ENCODE measurements at places on chromosomes 5 and 9.

GRCh38 chr5:172319708-172320441 lies 36.3 kb upstream of the UBTD2 start:
- DNase-seq, result no peak

DNA sequence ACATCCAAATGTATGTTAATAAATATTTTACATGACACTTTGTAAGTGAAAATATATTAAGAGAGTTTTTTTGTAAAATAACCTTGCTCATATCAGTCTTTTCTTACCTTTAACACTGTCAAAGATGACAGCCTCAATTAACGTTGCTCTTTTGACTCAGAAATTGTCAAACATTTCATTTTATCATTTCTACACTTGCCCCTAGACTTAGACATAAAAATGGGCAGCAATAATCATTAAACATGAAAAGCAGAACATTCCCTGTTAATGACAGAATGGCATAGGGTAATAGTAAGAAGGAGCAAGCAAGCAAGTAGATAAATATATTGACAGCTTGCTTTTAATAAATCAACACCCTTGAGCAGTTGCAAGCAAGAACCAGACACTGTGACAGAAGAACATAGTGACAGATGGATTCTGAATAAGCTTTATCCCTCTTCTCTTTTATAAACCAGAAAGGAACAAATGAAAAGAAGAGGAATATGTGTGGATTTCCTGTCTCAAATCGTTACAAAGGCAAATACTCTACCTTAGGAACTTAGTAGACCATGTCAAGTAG lies 796.0 kb upstream of the CHD1 start:
- DNase-seq, result no peak

DNA sequence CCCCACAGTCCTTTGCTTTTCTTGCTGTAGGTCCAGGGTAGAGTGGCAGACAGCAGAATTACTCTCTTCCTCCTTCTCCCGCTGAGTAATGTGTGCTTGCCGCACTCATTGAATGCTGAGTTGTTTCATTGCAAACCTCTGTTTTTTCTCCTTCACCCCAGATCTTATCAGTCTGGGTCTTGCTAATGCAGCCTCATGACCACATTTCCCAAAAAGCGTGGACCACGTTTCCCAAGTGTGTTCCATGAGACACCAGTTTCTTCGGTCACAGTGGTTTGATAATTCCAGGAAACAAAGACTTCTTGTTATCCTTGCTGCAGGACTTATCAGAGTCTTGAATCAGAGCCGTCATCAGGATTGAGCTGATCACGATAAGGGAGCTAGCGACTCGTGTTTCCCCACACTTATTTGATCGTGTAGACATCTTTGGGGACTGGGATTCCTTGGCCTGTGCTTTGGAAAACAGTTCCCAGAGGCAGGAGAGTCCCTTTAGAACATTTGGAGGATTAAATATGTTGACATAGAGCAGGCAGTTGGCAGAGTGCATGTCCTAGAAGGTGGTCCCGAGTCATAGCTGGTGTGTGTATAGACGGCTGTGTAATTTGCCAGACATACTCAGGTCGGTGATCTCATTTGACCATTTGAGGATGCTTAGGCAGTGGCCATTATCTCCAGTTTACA lies 4.4 kb downstream of the LRRC8A start:
- no peak for DNase-seq

GRCh38 chr5:168172760-168173223 lies 118.7 kb upstream of the WWC1 start:
- DNase-seq, result no peak

DNA sequence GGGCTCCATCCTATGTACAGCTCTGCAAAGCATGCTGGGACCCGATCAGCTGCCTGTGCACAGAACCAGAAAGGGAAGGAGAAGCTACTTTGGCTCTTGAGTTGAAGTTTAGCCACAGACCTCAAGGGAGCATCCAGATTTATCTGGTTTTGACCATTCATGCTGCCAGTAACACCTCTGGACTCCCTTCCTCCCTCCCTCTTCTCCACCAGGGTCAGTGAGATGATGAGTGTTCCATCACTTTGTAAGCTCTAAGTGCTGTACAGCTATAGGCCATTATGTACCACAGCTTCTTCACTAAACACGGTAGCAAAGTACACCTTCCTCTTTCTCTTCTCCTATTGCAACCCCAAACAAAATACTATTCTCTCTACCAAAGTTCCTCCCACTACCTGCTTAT lies 77.9 kb downstream of the GLIS3 start:
- DNase-seq, result no peak

GRCh38 chr9:91571036-91571435 lies 147.4 kb upstream of the NFIL3 start:
- DNase-seq, result no peak

GRCh38 chr5:68494771-68495170 lies 279.2 kb downstream of the PIK3R1 start:
- DNase-seq, result no peak

DNA sequence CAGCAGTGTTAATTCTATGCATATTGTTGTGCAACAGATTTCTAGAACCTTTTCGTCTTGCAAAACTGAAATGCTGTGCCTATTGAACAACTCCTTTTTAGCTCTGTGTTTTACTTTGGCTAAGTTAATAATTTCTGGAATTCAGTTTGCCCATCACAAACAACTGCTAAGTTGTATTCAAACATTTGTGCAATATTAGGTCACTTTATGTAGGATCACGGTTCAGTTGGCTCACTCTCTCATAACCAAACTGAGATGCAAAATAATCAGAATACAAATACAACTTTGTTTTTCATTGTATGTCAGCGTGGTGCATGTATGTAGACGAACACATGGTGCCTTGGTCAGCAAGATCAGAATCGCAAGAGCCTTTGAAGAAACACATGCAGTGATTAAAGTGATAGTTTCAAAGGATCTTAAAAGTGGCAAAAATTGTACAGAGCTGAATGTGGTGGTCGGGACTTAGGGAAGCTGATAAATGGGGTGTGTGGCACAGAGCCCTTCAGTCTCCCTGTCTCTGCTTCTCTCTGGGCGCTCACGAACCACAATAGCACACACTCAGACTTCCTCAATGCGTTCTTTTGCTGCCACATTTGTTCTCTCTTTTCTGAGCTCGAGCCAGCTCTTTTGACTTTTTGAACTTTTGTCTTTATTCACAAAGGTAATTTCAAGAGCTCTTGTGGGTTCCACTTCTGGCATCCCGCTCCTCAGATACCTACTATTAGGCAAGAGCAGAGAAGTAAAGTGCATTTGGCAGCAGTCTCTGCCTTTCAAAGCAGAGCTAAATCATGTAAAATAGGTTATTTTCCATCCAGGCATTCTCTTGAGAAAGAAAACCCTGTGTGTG lies 112.4 kb upstream of the CTSL start:
- no peak for DNase-seq

DNA sequence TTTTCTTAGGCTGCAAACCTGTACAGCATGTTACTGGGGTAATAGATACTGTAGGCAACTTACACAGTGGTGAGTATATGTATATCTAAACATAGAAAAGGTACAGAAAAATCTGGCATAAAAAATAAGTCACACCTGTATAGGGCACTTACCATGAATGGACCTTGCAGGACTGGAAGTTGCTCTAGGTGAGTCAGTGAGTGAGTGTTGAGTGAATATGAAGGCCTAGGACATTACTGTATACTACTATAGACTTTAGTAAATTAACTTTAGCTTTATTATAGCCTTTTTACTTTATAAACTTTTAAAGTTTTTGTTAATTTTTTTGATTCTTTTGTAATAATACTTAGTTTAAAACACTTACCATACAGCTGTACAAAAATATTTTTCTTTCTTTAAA lies 51.3 kb downstream of the DENND4C start:
- DNase-seq, result no peak

- no peak for DNase-seq
These were observed 361.4 kb upstream of the RPS23 start for GRCh38 chr5:82639393-82640144.

GRCh38 chr9:97568461-97569275 lies 64.5 kb downstream of the TSTD2 start:
- no peak for DNase-seq

DNA sequence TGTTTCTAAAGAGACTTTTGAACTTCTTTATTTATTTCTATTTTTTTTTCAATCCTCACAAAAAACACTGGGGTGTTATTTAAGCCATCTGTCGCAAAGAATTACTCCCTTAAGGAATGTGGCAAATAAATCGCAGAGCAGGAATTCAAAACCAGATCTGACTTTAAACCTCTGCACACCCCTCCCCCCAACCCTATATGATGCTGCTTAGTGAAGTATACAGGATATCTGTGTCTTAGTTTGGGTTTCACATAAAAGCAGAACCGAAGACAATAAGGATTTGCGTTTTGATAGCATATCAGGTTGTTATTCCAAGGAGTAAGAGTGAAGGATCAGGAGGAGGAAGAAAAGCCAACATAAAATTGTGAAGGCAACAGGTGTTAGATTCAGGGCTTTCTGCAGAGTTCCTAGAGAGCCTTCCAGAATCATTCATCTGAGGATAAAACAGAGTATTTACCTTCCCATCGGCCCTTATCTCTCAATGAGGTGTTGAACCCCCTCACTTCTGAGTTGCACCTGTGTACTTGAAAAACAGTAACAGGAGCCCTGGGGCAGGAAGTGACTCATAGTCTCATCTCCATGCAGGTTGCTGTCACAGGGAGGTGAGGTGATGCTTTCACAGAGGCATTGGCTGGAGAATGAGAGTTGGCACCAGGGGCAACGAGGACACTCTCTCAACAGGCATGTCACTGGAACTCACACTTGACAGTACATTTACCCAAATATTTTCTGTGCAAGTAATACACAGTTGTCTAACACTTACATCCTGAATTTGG lies 33.5 kb upstream of the DMRT3 start:
- DNase-seq, result no peak

DNA sequence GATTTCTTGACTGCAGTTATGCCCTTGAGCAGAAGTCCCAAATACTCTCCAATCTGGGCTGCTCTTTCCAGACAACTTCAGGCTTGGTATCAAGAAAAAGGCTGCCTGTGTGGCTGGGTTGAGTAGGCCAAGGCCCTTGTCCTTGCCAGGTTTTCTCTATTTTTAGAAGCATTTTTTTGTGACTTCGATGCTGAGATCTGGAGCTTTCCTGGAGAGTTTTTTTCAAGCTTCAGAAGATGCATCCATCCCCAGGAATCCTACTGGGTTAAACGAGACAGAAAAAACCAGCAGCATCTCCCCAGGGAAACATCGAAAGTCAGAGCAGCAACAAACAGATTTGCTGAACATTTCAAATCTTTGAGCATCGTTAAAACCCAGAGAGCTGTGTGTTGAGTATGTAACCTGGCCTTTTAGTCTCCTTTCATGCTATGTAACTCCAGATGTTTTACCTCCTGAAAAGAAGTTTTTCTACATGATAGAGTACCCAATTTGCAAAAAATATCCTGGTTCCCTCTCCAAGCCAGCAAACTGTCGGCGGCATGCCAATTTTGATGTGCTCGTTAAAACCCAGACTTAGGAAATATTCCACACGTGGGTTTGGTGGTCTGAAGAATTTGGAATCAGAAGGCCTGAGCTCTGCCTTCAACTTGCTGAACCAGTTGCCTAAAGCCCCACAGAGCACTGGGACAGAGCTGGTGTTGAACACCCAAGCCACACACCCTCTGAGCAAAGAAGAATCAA lies 98.1 kb upstream of the ALDH1B1 start:
- DNase-seq, result no peak

DNA sequence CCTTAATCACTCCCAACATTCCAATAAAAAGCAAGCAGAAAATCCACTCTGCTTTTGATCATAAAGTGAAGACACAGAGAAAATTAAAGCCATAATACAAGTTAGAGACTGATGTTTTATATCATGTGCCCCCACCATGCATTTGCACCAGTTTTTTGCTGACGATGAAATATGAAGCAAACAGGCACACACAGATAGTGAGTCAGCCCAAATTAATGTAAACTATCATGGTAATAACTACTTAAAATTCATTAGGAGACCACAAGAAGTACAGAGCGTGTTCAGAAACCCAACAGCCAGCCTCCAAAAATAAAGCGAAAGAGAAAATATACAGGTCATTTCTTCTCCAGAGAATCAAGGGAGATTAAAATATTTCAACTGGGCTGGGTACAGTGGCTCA lies 46.4 kb upstream of the KDM4C start:
- DNase-seq, result no peak

DNA sequence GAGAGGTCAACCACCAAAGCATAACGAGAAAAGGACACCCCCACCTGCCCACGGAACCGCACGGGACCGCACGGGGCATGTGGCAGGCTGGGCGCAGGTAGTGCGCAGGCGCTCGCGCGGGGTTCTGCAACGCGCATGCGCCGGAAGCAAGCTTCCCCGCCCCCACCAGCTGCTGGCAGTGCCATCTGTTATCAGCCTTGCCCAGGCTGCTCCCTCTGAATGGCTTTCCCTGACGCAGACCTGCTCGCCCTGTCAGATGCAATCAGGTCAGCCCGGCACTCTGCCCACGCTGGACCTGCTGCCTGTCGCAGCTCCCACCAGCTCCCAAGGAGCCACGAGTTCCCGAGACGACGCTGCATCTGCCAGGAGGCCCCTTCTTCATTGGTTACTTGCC lies 22.8 kb downstream of the PTCH1 start:
- no peak for DNase-seq

DNA sequence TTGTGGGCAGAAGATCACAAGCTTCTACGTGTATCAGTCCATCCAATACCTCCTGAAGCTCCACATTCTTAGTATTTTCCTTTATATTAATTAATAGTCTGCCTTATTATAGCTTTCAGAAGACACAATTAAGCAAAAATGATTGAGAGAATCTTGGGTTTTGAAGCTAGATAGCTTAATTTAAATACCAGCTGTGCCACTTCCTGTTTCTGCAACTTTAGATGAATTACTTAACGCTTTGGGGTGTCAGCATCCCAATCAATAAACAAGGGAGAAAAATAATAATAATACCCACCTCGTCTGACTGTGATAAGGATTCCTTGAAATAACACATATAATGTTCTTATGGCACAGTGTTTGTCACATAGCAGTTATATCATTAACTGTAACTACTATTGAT lies 44.7 kb upstream of the HTR4 start:
- DNase-seq, result no peak

DNA sequence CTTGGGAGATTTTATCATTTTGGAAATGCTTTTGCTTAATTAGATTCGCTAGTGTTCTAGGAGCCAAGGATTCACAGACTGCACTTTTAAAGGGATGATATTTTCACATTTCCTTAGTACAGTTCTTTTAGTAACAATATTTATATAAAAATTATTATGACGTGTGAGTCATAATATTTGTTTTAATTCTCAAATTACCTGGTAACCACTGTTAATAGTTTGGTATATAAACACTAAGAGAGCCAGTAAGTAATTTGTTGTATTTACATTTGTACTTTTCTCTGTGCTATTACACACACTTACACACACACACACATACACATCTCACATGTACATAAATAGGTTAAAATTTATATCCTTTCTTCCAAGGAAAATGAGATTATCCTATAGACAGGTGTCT lies 58.8 kb upstream of the RAD23B start:
- DNase-seq, result no peak

DNA sequence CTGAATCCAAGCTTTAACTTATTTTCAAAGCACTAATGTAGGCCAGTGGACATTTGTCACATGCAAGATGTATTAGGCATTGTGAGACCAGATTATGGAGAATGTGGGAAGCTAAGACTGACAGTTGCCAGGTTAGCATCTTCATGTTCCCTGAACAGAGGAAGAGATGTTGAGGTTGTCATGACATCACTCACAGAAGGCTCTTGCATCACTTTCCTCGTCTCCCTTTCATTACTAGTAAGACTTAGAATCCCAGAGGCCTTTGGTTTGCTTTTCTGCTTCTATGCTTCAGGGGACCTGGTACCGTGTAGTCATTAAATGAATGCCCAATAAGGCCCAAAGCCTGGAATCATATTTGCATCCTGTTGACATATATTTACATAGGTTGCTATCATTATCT lies 76.4 kb upstream of the RPS23 start:
- no peak for DNase-seq

GRCh38 chr9:99137225-99137624 lies 32.3 kb downstream of the TGFBR1 start:
- DNase-seq, result no peak

- no peak for DNase-seq
These were observed 68.7 kb upstream of the LARP1 start for GRCh38 chr5:154686490-154686889.

All from ureter (tissue), 1 donor.